Lung microvascular endothelial cell (primary cell): ENCODE measurements at places on chromosomes 4 and X.
A peak's percentile ranks its signal among the peaks of the same experiment; 100 is the strongest.

GRCh38 chr4:127196655-127197352 lies 436.0 kb upstream of the INTU start:
- DNase-seq: no peak

DNA sequence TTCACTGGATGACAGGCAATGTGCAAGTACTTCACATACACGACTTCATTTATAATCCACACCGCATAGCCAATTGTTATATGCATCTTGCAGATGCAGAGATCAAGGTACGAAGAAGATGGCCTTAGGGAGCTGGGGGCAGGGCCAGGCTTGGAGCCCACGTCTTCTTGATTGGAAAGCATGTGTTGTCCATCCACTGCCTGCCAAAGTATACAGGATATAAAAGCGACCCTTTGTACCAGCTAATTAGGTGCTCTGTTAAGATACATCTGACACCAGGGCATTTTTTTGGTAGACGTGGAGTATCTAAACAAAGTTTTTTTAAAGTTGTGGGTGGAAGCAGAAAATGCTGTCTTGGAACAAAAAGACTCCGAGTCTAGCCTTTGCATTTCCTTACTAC lies 1.4 kb downstream of the C4orf36 start:
- no peak for DNase-seq

- DNase-seq: no peak
These were observed 26.6 kb upstream of the C4orf50 start for GRCh38 chr4:6044805-6045204.

DNA sequence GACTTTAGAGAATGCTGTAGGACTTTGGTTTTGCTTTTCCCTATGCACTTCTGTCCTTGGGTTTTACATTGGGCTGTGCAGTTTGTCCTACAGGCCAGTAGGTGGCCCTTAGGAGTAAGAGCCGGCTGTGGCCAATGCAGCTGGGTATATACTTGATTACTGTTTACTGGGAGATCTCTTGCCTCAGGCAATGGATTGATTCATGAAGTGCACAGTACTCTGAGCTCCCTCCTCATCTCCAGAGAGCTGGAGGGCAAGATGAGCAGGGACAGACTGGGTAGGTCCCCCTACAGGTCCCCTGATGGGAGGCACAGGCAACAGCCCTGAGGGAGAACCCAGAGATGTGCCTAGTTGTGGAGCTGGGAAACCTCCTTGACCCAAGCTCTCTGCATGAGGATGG lies 103.8 kb upstream of the QRFPR start:
- peak; percentile 78 for DNase-seq

DNA sequence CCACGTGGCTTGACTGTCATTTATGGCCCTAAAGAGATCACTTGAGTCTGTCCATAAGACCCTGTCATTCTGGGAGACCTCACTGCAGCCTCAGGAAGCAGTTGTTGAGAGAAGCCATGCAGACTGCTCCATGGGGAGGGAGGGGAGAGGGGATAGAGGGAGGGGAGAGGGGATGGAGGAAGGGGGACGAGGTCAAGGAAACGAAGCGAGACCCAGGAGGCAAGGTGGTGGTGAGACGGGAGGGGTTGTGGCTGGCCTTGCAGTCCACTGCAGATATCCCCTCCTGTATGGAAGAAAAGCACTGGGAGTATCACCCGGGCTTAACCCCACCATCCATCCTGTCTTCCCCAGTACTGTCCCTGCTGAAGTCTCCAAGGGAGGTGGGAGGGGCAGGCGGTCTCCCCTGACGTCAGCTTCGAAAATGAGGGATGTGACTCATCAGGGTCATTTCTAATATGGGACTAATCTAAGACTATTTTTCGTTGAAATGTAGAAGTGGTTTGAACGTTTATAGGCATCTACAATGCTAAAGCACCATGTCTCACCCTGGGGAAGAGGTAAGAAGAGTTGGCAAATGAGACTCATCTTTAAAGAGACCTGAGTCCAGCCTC lies 5.6 kb downstream of the TMEM255A start:
- DNase-seq: no peak

DNA sequence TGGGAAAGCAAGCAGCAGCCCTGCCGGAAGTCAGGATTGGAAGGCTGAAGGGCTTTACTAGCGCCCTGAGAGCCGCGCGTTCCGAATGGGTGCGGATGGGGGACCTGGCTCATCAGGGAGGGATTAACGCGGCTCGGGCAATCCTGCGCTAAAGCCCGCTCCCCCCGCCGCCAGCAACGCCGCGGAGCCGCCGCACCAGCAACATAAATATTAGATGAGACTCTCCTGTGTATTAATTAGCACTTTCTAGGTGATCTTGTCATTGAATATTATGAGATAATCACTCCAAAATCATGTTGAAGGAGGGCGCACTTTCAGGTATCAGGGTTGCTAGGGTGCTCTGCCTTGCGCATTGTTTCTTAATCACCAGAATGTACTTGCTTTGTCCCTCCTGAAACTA lies 357.2 kb upstream of the FAM241A start:
- DNase-seq: no peak

DNA sequence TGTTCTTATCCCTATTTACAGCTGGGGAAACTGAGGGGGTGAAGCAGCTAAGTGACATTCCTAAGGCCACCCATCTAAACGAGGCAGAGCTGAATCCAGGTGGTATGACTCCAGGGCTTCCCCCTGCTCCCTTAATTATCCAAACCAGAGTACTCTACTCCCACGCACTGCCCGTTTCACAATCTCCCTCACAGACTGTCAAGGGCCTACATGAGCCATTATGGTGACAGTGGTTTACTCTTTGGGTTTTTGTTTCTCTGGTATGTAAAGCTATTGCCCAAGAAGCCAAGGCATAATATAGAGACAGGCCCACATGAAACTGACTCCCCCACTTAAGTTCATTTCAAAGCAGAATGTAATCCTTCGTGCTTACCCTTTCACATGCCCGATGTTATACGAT lies 95.1 kb downstream of the NHS start:
- no peak for DNase-seq

DNA sequence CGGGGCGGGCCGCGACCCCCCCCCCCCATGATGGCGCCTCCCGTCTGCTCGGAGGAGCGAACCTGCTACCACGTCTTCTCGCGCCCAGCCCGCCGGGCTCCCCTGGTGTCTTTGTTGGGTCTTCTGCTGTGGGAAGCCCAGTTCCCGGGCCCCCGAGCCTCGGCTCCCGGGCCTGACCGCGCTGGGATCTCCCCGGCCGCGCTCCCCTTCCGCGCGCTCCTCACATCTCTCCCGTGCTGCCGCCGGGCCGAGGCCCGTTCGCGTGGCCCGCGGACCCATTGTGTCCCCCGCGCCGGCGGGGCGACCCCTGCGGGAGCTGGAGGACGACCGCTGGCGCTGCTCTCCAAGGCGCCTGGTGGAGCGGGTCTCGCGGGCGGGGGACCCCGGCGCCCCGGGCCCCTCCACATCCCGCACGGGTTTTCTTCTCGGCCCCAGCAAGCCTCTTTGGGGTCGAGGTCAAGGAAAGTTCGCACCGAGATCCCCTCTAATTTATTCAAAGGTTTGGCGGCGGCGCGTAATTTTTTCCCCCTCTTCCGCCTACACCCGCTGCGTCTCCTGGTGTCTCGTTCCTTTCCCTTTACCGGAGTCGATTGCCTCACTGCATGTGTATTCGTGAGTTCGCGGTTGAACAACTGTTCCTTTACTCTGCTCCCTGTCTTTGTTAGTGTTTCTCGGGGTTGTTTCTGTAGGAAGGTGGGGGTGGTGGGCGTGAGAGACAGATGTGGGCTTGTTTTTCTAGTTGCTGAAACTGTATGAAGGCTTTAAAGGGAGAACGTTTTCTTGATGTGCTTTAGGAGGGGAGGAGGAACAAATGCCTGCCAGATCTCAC lies 770 bp downstream of the SMAD1 start:
- peak; percentile 64 for DNase-seq

- DNase-seq: no peak
These were observed 472.5 kb upstream of the NR3C2 start for GRCh38 chr4:148914734-148915133.

- no peak for DNase-seq
These were observed 191.5 kb downstream of the SNCA start for GRCh38 chr4:89645482-89645881.

DNA sequence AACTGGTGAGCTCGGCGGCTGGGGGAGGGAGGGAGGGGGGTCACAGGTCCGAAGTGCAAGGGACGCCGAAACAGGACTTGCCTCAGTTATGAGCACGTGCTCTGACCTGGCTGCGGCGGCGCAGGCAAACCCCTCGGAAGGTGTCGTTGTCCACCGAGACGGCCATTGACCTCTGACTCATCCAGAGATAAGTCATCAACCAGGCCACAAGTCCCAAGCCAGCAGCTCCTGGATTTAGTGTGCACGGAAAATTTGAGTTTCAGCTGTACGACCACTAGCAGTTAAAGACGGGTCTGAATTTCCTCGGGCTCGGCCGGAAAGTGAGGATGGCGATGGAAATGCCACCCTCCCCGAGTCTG lies 674 bp downstream of the SH3D19 start:
- peak; percentile 68 for DNase-seq

GRCh38 chr4:121668368-121669162 lies 28.2 kb downstream of the ANXA5 start:
- no peak for DNase-seq

GRCh38 chr4:102447413-102447812 lies 53.7 kb upstream of the NFKB1 start:
- no peak for DNase-seq

- DNase-seq: no peak
These were observed 266.0 kb downstream of the PAPSS1 start for GRCh38 chr4:107453987-107454386.

DNA sequence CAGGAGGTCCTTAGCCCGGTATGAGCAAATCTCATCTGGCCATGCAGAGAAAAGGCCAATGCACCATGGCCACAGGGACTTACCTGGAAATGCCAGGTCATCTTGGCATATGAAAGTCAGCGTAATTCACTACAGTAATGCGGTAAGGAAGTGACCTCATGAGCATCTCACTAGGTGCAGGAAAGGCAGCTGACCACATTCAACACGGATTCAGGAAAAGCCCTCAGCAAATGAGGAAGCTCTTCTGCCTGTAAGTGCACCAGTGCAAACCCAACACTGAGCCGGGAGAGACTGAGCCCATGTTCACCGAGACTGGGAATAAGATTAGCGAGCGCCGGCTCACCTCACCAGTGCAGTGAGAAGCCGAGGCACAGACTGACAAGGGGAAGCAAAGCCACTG lies 23.7 kb downstream of the LRPAP1 start:
- DNase-seq: no peak

GRCh38 chrX:32421266-32421665 lies 790.1 kb downstream of the DMD start:
- no peak for DNase-seq

DNA sequence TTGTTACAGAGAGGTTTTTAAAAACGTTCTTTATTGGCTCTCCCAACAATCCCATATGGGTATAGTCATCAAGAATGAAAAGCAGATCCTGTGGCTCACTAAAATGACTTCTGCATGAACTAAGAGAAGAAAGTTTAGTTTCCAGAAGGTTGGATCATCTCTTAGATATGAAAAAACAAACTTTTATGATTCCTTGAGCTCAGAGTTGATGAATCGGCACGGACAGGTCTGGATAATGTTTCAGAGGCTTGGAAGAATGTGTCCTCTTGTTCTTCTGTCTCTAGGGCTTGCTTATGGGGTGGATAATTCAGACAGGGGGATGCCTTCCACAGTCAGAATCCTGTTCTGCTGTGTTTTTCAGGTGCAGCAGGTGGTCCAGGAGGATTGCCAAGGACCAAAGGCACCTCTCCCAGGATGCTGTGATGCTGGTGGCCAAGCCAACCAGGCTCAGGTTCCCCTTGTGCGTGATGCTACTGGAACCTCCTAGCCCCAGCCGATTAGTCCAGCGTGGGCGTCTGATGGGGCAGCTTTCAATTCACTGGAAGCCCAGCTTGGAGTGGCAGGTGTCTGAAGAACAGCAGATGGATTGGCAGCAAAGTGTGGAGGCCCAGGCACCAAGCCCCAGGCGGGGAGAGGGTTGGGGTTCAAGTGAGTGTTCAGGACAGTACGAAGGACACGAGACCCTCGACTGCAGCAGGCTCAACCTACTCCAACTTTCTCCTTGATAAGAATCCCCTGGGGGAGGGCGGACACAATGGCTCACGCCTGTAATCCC lies 30.3 kb downstream of the CCKAR start:
- no peak for DNase-seq

GRCh38 chrX:31934842-31935370 lies 863.1 kb upstream of the FTHL17 start:
- no peak for DNase-seq

- DNase-seq: no peak
These were observed 93.2 kb upstream of the NKX1-1 start for GRCh38 chr4:1499465-1499864.

DNA sequence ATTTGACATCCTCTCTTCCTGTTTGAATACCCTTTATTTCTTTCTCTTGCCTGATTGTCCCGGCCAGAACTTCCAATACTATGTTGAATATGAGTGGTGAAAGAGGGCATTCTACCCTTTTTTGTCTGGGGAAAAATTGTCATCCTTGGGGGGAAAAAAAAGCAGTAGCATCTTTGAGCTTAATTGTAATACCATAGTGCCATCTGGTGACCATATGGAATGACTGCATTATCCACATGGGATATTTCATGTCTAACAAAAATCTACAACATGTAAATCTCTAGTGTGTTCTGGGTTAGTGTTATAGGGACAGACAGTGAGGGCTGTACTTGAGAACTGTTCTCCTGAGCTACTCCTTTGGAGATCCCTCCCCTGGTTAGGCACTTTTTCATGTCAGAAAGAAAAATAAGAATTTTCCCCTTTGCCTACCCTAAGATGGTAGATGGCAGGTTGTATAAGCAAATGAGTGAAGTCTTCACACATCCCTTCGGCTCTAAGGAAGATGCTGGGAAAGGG lies 26.0 kb downstream of the CAPN6 start:
- DNase-seq: peak; percentile 34

DNA sequence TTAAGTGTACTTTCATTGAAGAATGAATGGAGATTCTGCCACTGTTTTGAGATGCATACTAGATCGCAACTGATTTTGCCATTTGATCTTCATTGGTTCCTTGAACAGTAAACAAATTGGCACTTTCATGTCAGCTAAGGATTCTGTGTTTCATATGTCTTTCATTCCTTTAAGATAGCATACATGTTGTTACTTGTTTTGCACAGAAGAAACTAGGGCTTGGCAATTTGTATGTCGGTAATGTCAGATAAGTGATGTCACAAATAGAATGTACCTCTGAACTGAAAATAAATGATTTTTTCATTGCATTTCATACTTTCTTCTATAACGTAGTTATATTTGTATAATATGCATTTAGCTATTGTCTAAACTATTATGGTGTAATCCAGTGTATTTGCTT lies 73.2 kb upstream of the TENM3 start:
- no peak for DNase-seq

- no peak for DNase-seq
These were observed 74.5 kb downstream of the ABLIM2 start for GRCh38 chr4:8084031-8084660.
